Effector memory CD4-positive, alpha-beta T cell (primary cell): ENCODE measurements at places on chromosomes 13 and 19.
A peak's percentile ranks its signal among the peaks of the same experiment; 100 is the strongest.

DNA sequence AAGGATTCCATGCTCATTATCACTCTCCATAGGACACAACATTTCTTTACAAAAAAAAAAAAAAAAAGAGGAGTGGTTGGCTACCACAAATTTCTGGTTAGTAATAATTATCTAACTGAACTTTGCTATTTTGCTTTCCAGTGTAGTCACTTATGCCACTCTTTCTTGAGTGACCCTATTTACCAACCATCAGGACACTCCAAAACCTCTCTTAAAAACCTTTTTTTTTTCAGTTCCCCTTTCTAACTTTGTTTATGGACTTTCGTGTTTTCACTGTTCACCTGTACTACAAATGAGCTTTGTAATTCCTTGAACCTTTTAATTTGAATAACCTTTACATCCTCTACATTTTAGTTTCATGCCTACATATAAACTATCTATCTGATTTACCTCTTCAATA is 686.5 kb upstream of the PCDH9 start:
- no peak for DNase-seq

GRCh38 chr13:73767747-73768315 is 366.4 kb downstream of the KLF12 start:
- peak; percentile 5 for DNase-seq

DNA sequence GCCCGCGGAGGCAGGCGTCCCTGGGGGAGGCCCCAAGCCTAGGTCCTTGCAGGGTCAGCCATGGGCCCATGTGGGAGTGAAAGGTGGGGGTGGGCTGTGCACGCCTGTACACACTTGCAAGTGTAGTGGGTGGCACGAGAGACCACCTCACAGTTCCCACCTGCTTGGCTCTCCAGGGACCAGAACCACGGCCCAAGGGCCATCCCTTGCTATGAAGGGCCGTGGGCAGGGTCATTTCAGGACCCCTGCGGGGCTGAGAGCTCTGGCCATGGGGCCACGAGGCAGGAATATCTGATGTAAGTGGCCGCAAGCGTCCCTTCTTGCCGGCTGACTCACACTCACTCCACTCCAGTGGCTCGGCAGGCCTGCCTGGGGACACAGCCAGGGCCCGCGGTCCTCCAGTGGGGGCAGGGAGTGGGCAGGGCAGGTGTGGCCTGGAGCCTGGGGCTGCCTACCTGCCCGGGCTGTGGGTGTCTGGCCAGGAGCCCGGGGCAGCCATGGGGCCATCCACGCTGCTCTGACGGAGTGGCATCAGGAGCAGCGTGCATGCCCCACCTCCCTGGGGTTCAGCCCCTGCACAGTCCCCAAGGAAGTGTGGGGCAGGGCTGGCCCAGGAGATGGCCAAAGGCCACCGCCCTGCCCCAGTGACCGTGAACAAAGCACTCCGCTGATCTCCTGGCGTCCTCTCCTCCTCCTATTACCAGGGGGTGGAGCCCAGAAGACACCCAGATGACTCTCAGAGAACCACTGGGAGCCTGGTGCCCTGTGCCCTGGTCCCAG is 8.6 kb upstream of the MKNK2 start:
- no peak for DNase-seq

DNA sequence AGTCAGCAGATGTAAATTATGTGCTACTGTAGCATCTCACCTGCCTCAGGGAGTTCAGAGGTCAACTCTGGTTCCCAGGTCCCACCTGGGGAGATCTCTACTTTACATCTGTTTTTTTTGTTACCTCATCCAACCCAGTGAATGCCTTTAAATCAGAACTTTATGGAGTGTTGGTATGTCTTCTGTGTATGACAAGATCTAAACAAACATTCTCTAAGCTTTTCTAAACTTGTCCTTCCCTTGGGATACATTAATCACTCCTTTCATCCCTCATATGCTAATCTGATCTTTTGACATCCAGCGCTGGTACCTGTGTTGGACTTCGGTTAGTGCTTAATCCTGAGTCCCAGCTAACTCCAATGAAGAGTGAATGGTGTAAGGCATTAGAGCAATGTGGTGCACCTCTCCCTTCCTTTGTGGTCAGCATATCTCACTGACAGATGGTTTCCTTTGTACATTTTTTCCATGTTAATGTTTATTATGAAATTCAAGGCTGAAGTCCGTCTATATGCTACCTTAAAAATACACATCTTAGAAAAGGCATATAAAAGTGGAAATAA is 213.4 kb downstream of the ABCC4 start:
- DNase-seq: no peak

DNA sequence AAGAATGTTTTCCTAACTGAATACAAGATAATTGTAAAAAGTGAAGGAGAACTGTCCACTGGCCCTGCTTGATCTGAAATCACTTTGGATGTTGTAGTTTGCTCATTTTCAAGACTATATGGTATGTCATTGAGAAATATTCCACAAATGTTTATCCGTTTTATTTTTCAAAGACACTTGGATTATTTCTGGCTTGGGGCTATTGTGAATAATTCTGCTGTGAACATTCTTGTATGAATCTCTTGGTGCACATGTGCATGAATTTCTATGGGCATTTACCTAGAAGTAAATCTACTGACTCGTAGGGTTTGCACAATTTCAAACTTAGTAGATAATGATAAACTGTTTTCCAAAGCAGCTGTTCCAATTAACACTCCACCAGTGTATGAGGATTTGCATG is 8.6 kb downstream of the RXFP2 start:
- DNase-seq: no peak

- no peak for DNase-seq
Observed at GRCh38 chr19:47853003-47853402, 6.0 kb upstream of the TPRX2 start.

GRCh38 chr13:32225481-32225931 is 89.7 kb downstream of the ZAR1L start:
- no peak for DNase-seq

DNA sequence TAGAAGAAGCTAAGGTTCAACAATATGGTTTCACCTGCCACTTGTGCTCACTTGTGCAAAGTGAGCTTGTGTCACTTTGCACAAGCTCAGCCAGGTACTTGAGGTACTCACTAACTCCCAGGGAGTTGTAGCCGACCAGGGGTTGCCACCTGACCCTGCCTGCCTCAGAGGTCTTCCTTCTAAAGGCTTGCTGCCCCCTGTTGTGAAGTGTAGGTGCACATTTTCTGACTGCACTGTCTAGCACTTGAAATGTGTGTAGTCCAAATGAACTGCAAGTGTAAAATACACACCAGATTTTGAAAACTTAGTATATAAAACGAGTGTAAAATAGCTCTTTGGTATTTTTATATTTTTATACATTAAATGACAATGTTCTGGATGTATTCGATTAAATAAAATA is 230.8 kb downstream of the DLEU7 start:
- DNase-seq: no peak

DNA sequence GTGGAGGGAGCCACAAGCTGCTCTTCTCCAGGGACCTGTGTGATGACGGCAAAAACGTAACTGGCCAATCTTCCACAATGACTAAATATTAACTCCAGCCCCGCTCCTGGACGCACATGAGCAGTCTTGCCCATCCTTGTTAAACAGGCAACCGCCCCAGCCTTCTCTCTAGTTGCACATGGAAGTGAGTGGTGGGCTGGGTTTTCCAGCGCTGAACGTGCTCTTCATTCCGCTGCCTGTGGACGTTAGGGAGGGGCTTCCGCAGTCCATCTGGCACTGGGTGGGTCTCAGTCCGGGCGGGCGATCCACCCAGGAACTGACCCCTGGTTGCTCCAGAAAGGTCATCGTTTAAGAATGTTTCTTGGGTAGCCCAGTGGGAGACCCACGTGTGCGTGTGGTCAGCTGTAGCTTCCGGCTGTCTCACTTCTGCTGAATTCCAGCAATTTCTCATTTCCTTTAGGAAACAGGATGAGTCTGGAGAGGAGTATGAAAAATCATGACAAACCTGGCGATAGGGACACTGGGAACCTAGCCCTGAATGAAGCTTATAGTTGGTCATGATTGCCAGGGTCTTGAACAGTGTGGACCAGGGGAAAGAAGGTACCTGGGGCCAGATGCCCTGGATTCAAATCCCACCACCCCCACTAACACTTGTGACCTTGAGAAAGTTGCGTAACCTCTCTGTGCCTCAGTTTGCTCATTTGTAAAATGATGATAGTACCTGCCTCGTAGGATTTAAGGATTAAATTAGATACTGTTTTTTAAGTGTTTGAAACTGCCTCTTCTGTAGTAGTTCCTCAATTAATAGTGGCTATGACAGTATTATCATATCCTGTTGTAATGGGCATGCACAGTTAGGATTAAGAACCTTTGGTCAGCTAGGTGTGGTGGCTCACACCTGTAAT is 92.6 kb downstream of the SIPA1L3 start:
- no peak for DNase-seq

DNA sequence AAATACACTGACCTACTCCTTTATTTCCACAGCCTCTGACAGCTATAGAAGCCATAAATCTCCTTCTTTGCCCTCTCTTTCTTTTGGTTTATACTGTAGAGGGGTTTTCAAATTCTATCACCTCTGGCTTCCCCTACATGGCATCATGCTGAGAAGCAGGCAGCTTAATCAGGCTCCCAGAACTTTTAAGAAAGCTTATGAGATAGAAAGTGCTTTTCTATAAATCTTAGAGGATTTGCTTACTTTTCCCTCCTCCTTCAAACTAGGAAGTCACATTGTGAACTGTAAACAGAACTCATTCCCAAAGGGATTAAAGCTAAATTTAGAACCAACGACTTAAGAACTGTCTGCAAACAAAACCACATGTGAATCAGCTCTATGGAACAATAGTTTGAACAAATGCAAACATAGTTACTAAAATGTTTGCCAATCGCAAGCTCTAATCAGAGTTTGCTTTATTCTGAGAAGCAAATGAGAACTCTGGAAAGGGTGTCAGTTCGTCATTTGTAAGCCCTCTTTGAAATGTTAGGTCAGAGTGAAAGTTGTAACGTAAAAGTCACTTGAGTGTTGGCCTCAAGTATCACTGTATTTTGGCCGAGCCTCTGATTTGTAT is 344.1 kb downstream of the RFC3 start:
- DNase-seq: no peak

- no peak for DNase-seq
Observed at GRCh38 chr13:98176777-98177608, at the start of gene RNF113B. TSS of gene RNF113B (minus strand) at chr13:98177269. CDS start at chr13:98177236, 33 bp downstream.

DNA sequence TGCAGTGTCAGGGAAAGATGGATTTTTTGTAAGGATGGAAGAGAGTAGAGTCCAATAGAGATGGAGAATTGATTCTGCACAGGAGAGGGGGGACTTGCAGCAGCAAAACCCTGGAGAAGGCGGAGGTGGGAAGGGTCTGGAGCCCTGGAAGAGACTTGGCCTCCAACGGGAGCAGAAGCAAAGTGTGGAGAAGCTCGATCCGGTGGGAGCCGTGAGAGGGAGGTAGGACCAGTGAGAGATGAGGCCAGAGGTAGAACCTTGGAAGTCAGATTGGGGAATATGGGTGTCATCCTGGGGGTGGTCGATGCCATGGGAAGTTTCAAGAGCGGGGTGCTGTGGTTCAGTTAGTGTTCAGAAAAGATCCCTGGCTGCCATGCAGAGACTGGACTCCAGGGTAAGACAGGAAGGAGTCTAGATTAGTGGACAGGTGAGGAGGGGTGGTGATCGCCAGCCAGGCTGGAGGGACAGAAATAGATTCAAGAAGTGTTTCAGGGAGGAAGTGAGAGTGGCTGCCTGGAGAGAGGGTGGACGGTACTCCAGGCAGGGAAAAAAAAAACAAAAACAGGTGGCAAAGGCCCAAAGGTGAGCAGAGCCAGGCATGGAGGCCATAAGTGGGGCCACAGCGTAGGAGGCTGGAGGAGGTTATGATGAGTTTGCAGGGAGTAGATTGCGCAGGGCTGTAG is 2.6 kb downstream of the PPP5C start:
- DNase-seq: no peak

DNA sequence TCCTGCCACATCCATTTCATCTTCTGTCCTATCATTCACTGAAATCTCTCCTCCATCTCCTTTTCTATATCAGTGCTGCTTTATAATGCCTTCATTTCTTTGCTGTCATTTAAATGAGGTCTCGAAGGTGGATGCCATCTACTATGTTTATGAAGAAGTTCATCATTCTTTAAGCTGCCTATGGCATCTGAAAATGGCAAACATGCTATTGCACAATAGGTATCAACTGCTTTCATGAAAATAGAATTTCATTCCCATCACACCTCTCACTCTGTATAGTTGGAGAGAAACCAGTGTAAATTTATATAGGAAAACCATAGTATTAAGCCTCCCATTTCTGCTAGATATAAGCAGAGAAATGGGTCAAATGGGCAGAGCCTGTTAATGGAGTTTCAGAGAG is 100.2 kb downstream of the FGF9 start:
- DNase-seq: no peak

DNA sequence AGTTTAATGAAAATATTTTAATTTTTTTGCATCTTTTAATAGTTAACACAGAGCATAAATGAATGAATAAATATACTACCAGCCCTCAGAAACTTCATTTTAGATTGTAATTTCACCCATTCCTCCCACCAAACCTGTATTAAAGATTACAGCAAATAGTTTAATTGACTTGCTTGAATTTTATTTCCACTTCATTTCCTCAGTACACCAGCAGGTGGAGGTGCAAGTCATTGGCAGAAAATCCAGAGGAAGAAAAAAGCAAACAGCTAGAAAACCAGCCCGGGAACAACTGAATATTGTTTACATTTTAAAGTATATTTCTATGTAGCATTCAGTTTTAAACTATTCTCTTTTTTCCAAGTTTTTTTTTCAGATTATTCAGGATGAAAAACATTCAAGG is 177.8 kb downstream of the OLFM4 start:
- no peak for DNase-seq

- DNase-seq: no peak
Observed at GRCh38 chr13:51950722-51951121, 60.5 kb downstream of the ATP7B start.

- DNase-seq: no peak
Observed at GRCh38 chr13:113500530-113501265, 10.2 kb upstream of the DCUN1D2 start.

DNA sequence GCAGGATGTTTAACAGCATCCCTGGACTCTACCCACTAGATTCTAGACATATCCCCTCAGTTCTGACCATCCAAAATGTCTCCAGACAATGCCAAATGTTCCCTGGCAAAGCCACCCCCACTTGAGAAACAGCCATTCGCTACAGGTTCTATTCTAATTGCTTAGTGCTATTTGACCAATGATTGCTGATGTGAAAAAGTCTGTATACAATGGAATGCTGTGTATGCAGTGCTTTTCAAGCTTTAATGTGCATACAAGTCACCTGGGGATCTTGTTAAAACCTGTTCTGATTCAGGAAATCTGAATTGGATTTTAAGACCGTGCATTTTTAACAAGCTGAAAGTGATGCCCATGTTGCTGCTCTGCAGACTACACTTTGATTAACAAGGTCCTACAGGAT is 331.8 kb upstream of the KLF12 start:
- no peak for DNase-seq
